ENCODE measurements at places on chromosomes 12 and 14.
A peak's percentile ranks its signal among the peaks of the same experiment; 100 is the strongest.

GRCh38 chr12:27304856-27305255, 27.8 kb upstream of the BMAL2 start:
- no peaks in the 10 kb centered on the region for H3K27me3 ChIP-seq
- no peak for DNase-seq
- H3K4me3 ChIP-seq = no peak overlapping the region
- peaks cover 2% of the 10 kb centered on the region for H3K4me1 ChIP-seq

DNA sequence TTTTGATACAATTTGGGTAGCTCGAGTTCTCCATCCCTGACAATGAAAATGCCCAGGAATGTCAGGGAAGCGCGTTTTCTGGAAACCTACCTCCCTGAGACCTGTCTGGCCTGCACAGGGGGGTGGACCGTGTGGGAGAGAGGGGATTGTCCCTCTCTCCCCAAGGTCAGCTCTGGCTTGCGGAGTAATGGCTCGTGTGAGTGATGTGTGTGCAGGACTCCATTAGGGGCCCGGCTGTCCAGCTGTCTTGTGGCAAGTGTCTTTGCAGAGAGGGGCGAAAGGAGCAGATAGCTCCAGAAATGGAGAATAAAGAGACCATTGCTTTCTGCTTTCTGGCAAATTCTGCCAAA, 215.3 kb downstream of the CHST11 start:
- no peaks in the 10 kb centered on the region for H3K27me3 ChIP-seq
- DNase-seq = no peak
- no peaks in the 10 kb centered on the region for H3K36me3 ChIP-seq
- peak overlapping the region; percentile 84 for H3K27ac ChIP-seq

- no peaks in the 10 kb centered on the region for H3K4me1 ChIP-seq
- no peak overlapping the region for H3K4me3 ChIP-seq
- no peaks in the 10 kb centered on the region for H3K36me3 ChIP-seq
Observed at GRCh38 chr14:25537846-25538455, 488.0 kb upstream of the STXBP6 start.

DNA sequence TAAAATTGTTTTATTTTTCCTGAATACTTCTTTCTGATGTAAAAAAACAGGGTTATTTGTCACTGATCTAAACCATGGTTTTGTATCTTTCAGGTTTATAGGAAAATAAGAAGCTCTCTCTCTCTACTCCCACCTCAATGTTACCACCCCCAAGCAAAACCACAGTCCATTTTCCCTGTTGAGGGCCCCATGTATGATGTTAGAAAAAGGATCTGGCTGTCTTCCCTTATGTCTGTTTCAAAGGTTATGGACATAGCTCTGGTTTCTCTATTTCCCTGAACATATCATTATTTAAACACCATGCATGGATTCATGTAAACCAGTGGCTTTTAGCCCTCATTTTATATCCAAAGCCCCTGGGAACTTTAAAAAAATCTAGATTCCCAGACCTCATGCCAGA, 649.0 kb upstream of the TBX3 start:
- H3K4me3 ChIP-seq = no peak overlapping the region
- H3K4me1 ChIP-seq = no peaks in the 10 kb centered on the region
- DNase-seq = no peak
- no peaks in the 10 kb centered on the region for H3K27me3 ChIP-seq
- no peak overlapping the region for H3K27ac ChIP-seq

DNA sequence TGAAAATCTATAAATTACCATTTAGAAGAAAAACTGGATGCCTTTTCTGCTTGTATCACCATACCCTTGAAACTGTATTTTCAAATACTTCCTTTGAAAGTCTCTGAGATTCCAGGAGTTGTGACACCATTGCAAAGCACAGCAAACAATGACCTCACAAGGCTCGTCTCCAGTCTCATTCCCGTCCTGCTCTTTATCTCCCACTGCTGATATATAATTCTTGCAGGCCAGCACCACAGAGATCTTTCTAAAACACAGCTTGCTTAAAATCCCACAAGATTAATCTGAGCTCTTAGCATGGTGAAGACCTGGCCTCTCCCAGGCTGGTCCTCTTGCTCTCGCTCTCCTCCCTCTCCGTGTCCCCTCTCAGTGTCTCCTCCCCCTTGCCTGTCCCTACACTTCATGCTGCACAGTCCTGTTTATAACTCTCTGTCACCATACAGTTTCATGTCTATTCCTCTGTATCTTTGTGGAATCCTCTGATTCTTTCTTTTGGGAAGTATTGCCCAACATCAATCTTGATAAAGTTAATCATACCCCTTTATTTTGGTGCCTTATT, 51.8 kb downstream of the ZFYVE21 start:
- no peaks in the 10 kb centered on the region for H3K4me1 ChIP-seq
- no peak for DNase-seq
- H3K27me3 ChIP-seq = no peaks in the 10 kb centered on the region
- no peaks in the 10 kb centered on the region for H3K36me3 ChIP-seq
- H3K4me3 ChIP-seq = no peak overlapping the region

- H3K36me3 ChIP-seq = no peaks in the 10 kb centered on the region
- H3K4me1 ChIP-seq = no peaks in the 10 kb centered on the region
- H3K27me3 ChIP-seq = no peaks in the 10 kb centered on the region
- H3K4me3 ChIP-seq = no peak overlapping the region
- no peak for DNase-seq
Observed at GRCh38 chr12:66669541-66669940, 9.3 kb downstream of the GRIP1 start.

GRCh38 chr12:76329159-76329558, 19.1 kb downstream of the BBS10 start:
- H3K4me3 ChIP-seq = no peak overlapping the region
- no peaks in the 10 kb centered on the region for H3K27me3 ChIP-seq
- H3K4me1 ChIP-seq = no peaks in the 10 kb centered on the region

DNA sequence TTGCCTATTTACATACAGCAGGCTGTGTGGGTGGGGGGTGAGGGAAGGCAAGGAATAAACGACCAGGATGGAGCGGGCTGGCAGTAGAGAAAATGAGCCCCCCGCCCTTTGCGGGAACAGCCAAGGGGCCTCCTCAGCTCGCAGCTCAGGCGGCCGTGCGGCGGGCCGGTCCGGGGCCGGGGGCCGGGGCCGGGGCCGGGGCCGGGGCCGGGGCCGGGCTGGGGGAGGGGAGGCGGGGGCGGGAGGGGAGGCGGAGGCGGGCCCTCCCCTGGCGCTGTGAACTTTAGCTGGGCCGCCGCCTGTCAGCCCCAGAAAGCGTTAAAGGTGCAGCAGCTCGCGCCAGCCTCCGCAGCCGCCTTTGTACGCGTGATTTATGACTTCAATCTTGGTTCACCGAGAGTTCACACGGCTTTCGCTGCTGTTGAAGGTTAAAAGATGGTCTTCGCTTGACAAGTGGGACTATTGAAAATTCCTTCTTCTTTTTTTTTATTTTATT, 28.8 kb downstream of the HOXC4 start:
- no peaks in the 10 kb centered on the region for H3K4me1 ChIP-seq
- peak overlapping the region; percentile 5 for H3K4me3 ChIP-seq
- no peak overlapping the region for H3K27ac ChIP-seq
- no peaks in the 10 kb centered on the region for H3K36me3 ChIP-seq
- DNase-seq = peak; percentile 78

DNA sequence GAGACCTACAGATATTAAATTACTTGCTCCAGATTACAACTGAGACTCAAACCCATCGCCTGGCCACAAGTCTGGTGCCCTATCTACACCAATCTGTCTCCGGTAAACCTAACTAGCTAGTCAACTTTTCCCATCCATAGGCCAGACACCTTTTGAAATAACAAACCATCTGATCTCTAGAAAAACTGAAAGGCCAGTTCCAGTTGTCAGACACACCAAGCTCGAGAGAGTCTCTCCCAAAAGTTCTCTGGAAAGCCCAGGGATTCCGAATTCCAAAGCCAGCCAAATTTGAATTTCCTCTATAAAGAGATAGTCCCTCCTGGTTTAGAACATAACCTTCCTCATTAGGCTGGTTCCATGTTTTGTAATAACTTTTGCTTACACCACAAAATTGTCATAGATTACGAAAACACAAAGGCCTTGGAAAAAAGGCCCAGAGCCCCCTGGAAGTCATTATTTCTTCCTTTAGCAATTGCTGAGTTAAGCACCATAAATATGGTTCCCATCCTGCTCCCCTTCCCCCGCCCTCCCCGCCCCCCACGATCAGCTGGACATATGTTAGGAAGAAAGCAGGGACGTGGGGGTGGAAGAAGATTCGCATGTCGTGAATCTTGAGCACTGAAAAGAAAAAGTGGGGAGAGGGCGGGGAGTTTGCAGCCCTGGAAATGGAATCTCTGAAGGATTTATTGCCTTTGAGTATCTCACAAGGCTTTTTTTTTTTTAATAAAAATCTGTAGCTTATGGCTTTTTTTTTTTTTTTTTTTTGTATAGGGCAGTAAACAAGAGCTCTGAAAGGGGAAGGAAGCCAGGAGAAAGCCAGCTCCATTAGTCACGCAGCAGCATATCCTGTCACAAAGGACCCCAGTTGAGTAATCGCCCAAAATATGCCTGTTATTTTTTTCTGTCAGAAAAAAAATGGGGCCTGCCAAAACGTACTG, 110.4 kb downstream of the ZFP36L1 start:
- H3K4me1 ChIP-seq = peaks cover 55% of the 10 kb centered on the region
- peak overlapping the region; percentile 86 for H3K27ac ChIP-seq
- H3K4me3 ChIP-seq = no peak overlapping the region
- no peaks in the 10 kb centered on the region for H3K36me3 ChIP-seq

- H3K4me1 ChIP-seq = peaks cover 36% of the 10 kb centered on the region
- no peak overlapping the region for H3K27ac ChIP-seq
- no peak for DNase-seq
- H3K27me3 ChIP-seq = peaks cover 2% of the 10 kb centered on the region
- H3K4me3 ChIP-seq = no peak overlapping the region
- H3K36me3 ChIP-seq = no peaks in the 10 kb centered on the region
Observed at GRCh38 chr12:54030889-54031471, 1.9 kb upstream of the HOXC5 start.

GRCh38 chr12:100170313-100170858, 27.7 kb upstream of the BLTP3B start:
- H3K4me3 ChIP-seq = no peak overlapping the region
- no peak for DNase-seq
- no peaks in the 10 kb centered on the region for H3K4me1 ChIP-seq

DNA sequence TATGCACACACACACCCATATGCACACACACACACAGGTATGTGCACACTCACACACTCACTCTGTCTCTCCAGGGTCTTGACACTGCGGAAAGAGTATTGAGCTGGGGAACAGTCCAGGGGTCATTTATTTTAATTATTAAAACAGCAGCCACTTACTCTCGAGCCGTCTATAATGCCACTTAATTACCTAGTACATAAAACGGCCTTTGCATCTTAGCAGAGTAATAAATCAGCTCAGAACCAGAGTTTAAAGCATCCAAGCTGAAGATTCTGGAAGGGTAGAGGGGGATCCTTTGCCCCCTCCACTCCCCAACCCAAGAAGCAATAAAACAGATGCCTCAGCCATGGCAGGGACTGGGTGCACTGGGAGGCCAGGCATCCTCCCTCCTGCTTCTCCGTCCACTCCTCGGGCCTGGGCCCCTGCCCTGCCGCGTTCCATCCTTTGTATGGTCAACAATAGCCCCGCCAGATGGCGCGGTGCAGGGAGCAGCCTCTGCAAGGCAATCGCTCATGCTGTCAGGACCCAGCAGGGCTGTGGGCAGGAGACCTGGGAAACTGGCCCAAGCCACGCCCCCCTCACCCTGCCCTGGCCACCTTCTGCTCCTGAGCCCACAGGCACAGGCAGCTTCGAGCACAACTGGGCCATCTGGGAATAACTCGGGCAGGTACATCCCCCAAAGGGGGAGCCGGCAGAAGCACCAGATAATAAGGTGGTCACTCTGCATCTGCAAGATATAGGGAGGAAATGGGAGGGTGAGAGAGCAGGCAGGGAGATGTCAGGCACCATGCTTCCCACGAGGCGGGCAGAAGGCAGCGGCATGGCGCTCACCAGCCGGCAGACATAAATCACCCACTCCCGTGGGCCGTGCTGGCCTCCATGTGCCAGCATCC, 40.9 kb downstream of the CCDC85C start:
- H3K36me3 ChIP-seq = no peaks in the 10 kb centered on the region
- H3K27me3 ChIP-seq = no peaks in the 10 kb centered on the region
- no peak overlapping the region for H3K27ac ChIP-seq
- peak; percentile 91 for DNase-seq
- no peak overlapping the region for H3K4me3 ChIP-seq

- no peaks in the 10 kb centered on the region for H3K36me3 ChIP-seq
- no peak for DNase-seq
- H3K4me3 ChIP-seq = no peak overlapping the region
Observed at GRCh38 chr12:94589591-94590001, 60.8 kb downstream of the TMCC3 start.

- H3K36me3 ChIP-seq = no peaks in the 10 kb centered on the region
- H3K27ac ChIP-seq = peak overlapping the region; percentile 0
- no peak for DNase-seq
- peaks cover 17% of the 10 kb centered on the region for H3K4me1 ChIP-seq
- no peaks in the 10 kb centered on the region for H3K27me3 ChIP-seq
- no peak overlapping the region for H3K4me3 ChIP-seq
Observed at GRCh38 chr14:54882521-54882920, 20.1 kb downstream of the GCH1 start.

GRCh38 chr12:3207175-3207574, 130.0 kb downstream of the TSPAN9 start:
- H3K4me3 ChIP-seq = no peak overlapping the region
- H3K4me1 ChIP-seq = peaks cover 24% of the 10 kb centered on the region
- H3K36me3 ChIP-seq = no peaks in the 10 kb centered on the region

DNA sequence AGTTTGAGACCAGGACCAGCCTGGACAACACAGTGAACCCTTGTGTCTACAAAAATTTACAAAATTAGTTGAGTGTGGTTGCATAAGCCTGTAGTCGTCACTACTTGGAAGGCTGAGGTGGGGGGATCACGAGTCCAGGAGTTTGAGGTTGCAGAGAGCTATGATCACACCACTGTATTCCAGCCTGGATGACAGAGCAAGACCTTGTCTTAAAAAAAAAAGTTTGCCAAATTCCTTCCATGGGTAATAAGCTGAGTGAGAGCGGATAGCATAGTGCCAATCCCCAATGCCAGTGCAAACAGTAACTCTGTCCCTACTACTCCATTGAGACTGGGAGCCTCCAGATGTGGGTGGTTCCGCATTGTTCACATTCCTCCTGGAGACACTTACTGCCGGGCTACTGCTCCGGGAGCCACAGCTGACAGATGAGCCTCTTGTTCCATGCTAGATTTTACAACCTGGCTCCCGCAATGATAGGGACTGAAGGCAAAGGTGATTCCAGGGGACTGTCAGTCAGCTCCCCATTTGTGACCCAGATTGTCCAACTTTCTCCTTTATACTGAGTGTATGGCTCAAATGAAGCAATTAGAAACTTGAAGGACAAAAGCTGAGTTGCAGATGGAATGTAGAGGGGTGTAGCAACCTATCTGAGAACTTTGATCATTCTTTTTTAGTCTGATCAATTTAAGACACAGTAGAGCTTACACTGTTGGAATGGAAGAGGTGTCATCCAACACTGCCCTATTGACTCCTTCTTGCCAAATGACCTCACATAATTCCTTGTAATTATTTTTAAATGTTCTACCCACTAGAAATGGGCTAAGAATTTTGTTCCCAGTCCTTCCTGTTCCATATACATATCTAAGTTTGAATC, 13.4 kb upstream of the FRMD6 start:
- no peak overlapping the region for H3K4me3 ChIP-seq
- no peaks in the 10 kb centered on the region for H3K27me3 ChIP-seq
- no peak overlapping the region for H3K27ac ChIP-seq
